ENCODE measurements at places on chromosomes 16 and 17.

DNA sequence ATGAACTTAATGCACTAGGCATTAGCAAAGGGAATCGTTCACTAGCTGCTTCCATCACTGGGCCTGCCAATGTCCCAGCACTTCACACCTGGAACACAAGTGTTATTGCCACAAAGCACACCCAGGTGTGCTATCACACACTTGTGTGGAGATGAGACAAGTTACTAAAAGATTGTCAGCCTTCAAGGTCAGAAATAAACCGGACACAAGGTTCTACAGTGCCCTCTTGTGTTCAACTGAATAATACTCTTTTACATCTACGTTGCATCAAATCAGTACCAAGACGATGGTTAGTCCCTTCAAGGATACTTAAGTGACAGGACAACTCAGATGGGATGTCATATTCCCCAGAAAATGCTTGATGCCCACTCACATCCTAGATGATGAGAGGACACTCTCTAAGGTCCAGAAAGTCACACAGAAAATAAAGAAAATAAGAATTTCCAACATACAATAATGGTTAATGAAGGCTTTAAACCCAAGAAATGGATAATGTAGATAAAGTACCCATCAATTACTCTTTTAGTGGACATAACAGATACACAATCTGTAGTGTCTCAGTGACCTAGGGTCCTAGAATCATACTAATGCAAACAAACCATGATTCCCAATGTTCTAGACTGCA is 16.4 kb upstream of the GLG1 start:
- peak; percentile 23 for DNase-seq

DNA sequence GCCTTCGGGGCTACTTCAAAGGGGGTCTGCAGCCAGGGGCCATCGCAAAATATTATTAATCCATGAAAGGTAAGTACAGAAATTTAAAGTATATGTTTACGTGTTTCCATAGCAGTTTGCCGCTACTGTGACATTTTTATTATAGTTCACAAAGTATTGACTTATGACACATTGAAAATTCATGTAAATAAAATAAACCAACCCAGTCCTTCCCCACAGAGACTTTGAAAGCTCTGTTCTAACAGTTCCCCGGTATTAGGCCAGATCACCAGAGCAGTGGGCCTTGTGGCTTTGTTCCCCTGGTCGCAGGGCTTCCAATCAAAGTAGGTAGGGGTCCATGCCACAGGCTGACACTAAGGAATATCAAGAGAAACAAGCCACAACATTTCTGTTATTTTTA is 13.9 kb downstream of the KIAA0753 start:
- no peak for DNase-seq

DNA sequence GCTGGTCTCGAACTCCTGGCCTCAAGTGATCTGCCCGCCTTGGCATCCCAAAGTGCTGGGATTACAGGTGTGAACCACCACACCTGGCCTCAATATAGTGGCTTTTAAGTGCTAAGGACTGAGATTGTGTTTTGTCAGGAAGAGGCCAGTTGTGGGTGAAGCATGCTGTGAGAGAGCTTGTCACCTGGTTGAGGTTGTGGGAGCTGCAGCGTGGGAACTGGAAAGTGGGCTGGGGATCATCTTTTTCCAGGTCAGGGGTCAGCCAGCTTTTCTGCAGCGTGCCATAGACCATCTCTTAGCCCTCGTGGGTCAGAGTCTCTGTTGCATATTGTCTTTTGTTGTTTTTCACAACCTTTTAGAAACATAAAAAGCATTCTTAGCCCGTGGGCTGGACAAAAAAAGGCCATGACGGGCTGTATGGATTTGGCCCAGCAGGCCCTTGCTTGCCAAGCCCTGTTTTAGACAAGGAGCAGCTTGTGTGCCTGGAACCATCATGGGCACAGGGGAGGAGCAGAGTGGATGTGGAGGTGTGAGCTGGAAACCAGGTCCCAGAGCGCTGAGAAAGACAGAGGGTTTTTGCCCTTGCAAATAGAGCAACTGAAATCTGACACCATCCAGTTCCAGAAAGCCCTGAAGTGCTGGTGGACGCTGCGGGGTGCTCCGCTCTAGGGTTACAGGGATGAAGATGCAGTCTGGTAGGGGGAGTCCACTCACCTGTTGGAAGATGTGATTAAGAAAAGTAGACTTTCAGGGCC is 5.5 kb downstream of the BIRC5 start:
- no peak for DNase-seq

- DNase-seq: peak; percentile 70
Observed at GRCh38 chr17:76492989-76493501, 8.2 kb downstream of the RHBDF2 start.

- DNase-seq: no peak
Observed at GRCh38 chr17:62614142-62614541, 13.3 kb upstream of the MRC2 start.

DNA sequence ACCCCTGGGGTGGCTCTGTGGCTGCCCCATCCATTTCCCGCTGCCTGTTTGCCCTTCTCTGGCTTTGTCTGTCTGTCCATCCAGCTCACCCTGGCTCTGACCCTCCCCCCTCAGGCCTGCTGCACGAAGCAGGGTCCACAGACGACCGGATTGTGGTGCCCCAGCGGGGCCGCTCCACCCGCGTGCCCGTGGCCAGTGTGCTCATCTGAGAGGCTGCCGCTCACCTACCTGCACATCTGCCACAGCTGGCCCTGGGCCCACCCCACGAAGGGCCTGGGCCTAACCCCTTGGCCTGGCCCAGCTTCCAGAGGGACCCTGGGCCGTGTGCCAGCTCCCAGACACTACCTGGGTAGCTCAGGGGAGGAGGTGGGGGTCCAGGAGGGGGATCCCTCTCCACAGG is 761 bp upstream of the LAT start:
- no peak for DNase-seq

DNA sequence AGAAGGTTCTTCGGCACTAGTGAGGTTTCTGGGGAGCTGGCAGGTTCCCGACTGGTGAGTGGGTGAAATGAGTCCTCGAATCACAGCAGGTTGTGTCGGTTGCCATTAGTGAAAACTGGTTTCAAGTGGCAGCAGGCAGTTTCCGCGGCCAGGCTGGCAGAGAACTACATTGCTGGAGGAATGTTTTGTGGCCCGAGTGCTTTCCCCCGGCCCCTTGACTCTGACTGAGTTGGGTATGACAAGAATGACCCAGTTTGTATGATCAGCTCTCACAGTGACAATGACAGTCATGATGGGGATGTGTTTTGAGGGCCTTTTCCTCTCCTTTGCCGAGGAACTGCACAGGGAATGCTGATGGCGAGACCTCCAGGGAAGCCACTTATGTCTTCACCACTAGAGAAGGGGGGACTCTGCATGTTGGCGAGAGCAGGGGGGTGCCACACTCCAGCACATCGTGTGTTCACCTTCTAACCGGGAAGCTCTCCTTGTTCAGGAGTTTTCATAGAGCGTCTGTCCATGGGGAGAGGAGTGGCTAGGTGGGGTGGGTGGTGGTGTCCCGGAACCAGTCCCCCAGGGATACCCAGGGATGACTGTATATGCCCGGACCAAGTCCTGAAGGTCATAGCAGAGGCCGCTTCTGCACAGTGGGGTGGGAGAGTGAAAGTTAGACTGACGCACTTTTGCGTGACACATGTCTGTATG is 206.0 kb upstream of the CHMP6 start:
- DNase-seq: peak; percentile 47

- peak; percentile 90 for DNase-seq
Observed at GRCh38 chr17:979539-980405, at the start of gene NXN. TSS of gene NXN (minus strand) at chr17:979776.

GRCh38 chr16:17305694-17306093 is 165.1 kb downstream of the XYLT1 start:
- DNase-seq: no peak

- DNase-seq: no peak
Observed at GRCh38 chr17:30234296-30234695, 1.2 kb downstream of the SLC6A4 start.

DNA sequence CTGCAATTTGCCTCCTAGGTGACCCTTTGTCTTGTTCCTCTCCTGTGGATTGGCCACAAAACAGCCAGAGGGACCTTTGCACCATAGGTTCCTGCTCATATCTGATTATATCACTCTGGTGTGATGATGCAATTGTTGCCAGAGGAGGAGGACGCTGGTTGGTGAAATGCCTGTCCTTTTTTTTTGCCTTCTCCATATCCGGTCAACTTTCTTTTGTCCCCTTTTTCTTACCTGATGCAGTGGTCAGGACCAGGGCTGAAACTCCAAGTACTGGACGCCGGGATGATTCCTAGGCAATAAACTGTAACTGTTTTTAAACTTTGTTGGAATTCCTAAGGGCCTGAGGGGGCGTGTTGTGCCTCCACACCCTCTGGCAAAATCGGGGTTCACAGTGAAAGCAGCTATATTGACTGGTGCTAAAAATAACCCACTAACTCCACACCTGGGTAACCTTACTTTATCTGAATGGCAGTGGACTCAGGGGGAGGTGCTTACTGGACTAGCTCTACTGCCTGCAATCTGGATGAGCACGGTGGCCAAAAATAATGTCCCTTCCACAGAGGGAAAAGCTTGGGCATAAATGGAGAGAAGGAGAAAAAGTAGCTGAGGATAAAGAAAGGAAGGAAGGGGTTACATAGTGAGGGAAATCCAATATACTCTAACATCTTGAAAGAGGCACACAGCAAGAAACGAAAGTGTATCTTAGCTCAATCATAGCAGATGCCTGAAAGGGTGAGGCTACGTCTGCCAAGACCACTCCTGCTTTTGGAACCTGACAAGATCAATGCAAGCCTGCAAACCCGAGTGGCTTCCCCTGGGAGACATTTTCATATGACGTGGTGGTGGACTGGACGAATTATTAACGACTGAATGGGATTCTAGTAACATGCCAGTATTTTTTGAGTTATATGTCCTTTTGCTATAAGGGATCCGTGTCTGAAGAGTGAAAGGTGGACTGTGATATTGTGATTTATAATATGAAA is 28.4 kb upstream of the ZNF423 start:
- no peak for DNase-seq

- DNase-seq: peak; percentile 81
Observed at GRCh38 chr17:58344791-58345157, 7.2 kb downstream of the SUPT4H1 start.

DNA sequence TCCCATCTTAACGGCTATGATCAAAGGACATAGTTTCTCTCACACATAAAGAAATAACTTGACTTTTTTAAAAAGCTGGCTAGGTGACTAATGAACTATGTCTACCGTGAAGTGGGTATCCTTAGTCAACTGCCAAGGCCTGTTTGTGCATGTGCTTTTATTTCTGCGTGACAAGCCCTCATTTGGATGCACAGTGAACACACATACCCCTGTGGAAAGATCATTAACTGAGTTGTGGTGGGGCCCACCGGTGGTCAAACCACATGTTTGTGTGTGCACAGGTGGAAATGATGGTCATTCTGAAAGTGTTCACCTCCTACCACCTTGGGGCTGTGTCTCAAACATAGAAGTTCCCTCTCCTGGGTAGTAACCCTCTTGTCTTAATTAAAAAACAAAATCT is 256.1 kb upstream of the SALL1 start:
- no peak for DNase-seq

DNA sequence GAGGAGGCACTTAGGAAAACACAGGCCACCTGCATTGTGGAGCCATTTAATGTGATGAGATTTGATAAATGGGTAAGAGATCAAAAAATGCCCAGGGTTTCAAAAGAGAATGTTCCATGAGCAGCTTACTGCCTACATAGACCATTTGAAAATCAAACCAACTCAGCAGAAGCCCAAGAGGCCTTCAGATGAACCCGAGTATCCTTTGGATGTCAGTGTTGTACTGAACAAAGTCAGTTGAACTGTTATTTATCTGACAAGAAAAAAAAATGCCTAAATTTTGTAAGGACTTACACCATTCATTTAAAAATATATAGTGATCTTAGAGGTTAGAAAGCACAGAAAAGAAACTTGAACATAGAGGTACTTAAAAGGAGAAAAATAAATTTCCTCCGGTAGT is 381.7 kb downstream of the ZFHX3 start:
- no peak for DNase-seq

GRCh38 chr17:4968486-4969046 is 949 bp upstream of the SPAG7 start:
- no peak for DNase-seq

- no peak for DNase-seq
Observed at GRCh38 chr17:3546521-3546920, 11.1 kb downstream of the TRPV3 start.

DNA sequence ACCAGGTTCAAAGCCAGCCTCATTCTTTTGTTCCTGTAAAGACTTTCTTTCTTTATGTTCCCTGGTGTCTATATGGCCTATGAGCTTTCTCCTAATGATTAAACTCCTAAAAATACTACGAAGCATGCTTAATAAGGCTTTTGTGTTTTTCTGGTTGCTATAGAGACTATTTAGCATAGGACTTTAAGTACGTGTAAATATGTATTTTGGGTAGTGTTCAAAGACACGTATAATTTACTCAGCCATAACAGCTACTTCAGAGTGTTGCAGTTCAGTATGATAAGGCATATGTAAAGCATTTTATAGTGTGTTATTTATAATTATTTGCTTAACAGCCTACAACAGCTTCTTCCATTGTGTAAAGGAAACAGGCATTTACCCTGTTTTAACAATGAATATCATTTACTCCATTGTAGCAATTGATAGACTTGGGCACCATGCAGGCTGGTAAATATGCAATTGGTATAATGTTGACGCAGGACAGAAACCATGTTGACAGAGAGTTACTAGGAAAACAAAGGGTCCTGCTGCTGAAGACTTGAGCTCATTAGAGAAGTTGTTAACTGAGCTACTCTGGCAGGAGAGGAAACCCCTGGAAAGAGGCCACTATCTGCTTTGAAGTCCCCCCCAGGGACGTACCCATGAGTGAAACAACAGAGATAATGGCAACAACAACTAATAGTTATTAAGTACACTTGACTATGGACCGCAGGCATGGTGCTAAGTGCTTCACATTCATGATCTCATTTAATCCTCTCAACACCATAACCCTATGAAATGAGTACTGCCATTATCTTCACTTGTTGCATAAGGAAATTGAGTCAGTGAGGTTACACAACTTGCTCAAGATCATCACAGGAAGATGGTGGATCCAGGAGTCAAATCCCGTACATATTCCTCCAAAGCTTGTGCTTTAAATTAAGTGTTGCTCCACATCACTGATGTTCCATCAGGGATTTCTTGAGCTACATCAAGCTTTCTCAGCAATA is 342.2 kb upstream of the DYNLRB2 start:
- no peak for DNase-seq

- no peak for DNase-seq
Observed at GRCh38 chr16:55873122-55873521, 2.1 kb downstream of the CES5A start.

- DNase-seq: no peak
Observed at GRCh38 chr17:43028221-43028861, 3.3 kb downstream of the RND2 start.

- no peak for DNase-seq
Observed at GRCh38 chr17:78238823-78239488, 7.5 kb downstream of the TMEM235 start.

- DNase-seq: no peak
Observed at GRCh38 chr17:33506889-33507650, 214.0 kb upstream of the ASIC2 start.

All from activated naive CD4-positive, alpha-beta T cell treated with anti-CD3 and anti-CD28 coated beads, Interleukin-2, amount 10 ng/mL, durations not matched to agents 7 days and 5 days (primary cell).